Activated naive CD8-positive, alpha-beta T cell treated with anti-CD3 and anti-CD28 coated beads, Interleukin-2, amount 50 U/mL, for 24 hours (primary cell): ENCODE measurements at places on chromosomes 6 and 20.

- DNase-seq = no peak
Measured at GRCh38 chr20:20482453-20482852, 114.5 kb downstream of the INSM1 start.

DNA sequence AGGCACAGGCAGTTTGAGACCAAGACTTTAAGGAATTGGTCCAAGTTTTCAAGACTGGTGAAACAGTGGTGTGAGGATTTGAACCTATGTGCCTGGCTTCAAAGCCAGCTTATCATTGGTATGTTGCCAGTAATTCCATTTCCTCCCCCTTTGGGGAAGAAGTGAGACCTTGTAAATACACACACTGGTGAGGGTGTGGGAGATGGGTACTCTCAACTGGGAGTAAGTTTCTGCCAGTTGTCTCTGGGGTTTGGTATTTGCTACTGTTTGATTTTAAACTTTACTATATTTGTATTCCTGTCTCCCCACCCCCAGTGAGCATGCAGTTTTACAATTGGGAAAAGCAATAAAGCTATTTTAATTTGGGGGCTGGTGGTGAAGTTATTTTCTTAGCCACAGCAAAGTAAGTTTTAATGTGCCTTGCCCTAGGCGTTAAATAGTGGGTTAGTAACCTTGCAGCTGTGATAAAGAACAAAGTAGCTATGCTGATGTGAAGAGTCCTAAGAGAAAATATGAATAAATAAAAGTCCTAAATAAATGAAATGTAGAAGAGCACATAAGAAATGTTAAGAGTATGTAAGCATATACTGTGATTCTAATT lies 31.0 kb downstream of the SNX9 start:
- DNase-seq = no peak

DNA sequence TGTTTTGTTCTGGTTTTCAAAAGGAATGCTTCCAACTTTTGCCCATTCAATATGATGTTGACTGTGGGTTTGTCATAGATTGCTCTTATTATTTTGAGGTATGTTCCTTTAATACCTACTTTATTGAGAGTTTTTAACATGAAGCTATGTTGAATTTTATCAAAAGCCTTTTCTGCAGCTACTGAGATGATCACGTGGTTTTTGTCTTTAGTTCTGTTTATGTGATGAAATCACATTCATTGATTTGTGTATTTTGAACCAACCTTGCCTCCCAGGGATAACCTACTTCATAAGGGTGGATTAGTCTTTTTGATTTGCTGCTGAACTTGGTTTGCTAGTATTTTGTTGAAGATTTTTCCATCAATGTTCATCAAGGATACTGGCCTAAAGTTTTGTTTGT lies 92.7 kb upstream of the TCF21 start:
- DNase-seq = no peak

GRCh38 chr20:9235518-9235917 lies 166.6 kb downstream of the PLCB4 start:
- no peak for DNase-seq

DNA sequence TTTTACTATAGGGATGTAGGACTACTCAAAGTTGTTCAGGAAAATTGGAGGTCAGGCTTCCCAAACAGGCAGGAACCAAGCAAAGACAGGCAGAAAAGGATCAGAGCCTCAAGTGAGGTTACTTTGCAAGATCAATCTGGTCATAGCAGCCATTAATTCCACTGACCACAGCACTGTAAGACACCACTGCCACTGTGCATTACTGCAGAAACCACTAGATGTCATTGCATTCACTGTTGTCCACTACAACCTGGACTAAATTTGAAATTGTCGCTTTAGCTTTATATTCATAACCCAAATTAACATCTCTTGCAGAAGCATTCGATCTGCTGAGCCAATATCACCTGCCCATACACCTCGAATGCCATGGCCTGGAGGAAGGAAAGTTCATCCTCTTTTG lies 126.9 kb upstream of the UFL1 start:
- no peak for DNase-seq

- DNase-seq = no peak
Measured at GRCh38 chr20:8523684-8524083, 391.6 kb downstream of the PLCB1 start.

- DNase-seq = no peak
Measured at GRCh38 chr6:14682812-14683211, 563.1 kb upstream of the JARID2 start.

DNA sequence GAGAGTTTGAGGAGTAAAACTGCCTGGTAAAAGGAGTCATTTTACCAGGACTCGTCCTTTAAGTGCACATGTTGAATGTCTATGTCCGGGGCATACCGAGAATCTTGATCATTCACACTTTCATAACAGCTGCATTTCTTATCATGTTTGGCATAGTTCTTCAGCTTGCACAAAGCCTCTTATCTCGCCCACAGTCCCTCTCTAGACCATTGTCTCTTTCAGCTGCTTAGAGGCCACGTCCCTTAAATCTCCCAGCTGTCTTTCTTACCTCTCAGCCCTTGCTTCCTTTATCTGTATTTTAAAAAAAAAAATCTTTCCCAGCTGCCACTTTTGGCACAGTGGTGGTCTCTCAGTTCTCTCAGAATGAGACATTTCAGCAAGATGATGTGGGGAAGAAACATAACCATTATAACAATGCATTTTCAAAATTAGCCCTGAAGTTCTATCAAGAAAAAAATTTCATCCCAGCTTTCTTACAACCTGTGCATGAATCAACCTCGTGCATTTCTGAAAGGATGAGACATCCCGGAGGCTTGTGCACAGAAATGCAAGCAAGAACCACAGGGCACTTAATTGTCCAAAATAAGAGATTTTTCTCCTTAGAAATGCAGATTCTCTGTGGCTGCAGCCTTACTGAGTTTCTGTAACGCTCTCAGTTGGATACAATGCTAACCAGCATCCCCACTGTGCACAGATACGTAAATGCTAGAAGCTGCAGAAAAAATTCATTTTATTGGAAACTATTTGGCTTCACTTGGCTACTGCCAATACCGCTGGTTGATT lies 24.2 kb downstream of the RBM24 start:
- no peak for DNase-seq

GRCh38 chr6:169954977-169955376 lies 203.6 kb downstream of the ERMARD start:
- DNase-seq = no peak

DNA sequence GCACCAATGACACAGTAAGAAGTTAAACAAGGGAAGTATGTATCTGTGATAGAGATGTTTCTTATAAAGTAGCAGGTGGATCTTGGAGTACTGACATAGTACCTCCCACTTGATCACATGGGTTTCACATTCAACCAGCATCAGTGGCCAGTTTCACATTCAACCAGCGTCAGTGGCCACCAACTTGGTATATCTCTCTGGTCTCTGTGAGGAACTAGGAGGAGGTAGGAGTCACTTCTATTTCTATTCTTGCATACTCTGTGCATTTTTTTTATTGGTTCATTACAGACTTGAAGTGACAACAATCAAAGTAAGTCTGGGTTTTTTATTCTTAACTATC lies 200.3 kb upstream of the SIM1 start:
- no peak for DNase-seq

DNA sequence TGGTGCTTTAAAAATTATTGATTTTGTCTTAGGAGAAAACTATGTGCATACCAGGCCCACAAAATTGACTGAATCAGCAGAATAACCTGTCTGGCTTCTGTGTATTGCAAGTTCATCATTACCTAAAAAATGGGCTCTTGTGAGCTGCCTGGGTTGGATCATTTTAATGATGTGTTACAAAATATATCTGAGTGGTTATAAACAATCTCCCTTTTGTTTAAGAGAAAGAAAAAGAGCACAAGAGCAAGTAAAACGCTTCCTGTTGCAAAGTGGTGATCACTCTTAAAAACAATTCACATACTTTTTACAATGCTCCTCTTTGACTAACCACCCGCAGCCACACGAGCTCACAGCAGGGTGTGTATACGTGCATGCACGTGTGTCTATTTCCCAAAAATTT lies 335.1 kb downstream of the HDGFL1 start:
- DNase-seq = no peak
